NCI-H526 (cell line): ENCODE measurements at places on chromosomes 12 and 14.

DNA sequence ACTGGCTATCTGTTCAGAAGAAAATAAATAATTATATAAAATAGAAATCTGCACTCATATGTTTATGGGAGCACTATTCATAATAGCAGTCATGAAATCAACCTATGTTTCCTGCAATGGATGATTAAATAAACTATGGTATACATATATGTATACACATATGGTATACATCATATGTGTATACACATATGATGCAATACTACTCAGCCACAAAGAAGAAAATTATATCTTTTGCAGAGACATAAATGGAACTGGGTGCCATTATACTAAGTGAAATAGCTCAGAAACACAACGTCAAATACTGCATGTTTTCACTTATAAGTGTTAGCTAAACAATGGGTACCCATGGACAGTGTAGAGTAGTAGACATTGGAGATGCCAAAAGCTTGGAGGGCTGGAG lies 381.2 kb upstream of the LRFN5 start:
- no peak for DNase-seq

GRCh38 chr12:55789171-55789570 lies 28.4 kb downstream of the SARNP start:
- no peak for DNase-seq

GRCh38 chr14:69129264-69129880 lies 23.5 kb downstream of the DCAF5 start:
- peak; percentile 87 for DNase-seq

DNA sequence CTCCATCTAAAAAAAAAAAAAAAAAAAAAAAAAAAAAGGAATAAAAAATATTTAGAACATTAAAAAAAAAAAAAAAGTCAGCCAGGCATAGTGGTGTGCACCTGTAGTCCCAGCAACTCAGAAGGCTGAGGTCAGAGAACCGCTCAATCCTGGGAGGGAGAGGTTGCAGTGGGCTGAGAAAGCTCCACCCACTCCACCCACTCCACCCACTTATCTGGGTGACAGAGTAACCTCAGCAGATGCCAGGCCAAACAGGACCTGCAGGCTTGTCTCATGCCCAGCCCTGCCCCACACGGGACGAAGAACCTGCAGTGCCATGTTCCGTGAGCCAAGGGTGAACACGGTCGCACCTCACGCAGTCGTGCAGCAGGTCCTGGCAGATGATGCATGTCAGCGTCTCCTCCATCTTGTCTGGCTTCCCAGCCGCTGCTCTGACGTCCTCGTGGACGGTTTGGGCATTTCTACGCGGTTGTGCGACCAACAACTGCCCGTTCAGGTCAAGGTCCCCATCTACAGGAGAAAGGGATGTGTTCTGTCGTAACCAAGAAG lies 28.6 kb downstream of the CHFR start:
- DNase-seq = no peak

- no peak for DNase-seq
Measured at GRCh38 chr12:69447892-69448291, 22.3 kb upstream of the FRS2 start.

DNA sequence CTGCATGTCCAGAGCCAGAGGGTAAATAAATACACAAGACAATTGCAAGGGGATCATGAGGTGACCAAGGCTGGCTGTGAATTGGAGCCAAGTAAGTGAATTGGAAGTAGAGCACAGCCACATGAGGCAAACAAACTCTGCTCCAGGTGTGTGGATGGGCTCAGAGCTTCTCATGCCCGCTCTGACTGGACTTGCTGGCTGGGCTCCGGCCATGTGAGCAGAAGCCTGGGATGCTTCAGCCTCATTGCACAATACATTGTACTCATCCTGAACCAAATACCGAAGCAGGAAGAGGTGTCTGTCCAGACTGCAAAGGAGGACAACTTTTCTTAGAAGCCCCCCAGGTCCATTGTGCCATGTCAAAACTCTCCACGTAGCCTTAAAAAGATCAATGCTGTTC lies 193.0 kb downstream of the TTC8 start:
- DNase-seq = no peak

- no peak for DNase-seq
Measured at GRCh38 chr14:98962118-98962517, 309.9 kb downstream of the BCL11B start.

DNA sequence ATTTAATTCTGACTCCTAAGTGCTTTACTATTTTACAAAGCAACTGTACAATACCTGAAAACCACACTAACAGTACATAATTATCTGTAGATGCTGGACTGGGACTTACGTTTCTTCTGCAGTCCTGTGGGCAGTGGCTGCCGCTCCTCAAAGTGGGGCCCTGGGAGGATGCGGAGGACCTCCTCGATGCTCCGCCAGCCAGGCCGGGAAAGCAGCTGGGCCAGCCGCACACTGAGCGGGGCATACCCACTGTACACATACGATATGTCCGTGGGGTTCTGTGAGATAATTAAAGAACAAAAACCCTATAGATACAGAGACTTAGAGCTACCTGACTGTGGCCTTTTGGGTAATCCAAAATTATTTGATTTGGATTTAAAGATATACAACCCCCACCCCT lies 6.8 kb upstream of the DIABLO start:
- DNase-seq = no peak

GRCh38 chr12:131608740-131609690 lies 101.9 kb upstream of the SFSWAP start:
- DNase-seq = peak; percentile 23

- DNase-seq = no peak
Measured at GRCh38 chr14:74932401-74932901, 9.4 kb upstream of the RPS6KL1 start.

DNA sequence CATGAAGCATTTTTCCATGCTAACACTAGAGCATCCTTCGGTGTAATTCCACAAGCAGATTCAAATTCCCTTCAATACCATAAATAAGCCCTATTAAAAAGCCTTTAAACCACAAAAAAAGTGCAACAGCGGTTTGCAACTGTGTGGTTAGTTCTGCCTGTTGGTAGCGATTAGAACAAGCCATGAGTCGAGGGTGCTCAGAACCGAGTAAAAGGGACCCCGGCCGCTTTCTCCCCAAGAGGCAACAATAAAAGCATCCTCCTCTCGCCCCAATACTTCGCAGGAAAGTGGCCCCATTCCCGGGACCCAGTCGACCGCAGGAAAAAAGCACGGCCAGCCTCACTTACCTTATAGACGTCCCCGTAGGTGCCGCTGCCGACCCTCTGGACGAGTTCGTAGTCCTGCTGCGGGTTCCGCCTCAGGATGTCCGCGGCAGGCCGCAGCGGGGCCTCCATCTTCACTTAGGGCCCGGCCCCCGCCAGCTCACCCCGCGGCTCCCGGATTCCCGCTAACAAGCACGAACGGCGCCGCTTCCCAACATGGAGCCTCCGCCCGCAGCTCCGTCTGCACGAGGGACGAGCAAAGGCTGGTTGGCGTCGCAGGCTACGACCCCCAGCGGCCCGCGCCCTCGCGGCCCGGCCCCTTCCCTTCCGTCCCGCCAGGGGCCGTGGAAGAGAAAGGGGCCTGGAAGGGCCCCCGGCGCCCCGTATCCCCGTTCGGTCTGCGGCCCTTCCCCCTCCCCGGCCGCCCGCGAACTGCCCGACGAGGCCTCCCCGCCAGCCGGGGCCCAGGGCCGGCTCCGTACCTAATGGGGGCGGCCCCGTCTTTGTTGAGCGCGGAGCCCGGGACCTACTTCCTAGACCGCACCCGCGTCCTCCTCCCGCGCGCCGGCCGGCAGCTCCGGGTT lies 521 bp downstream of the MAP4K5 start:
- DNase-seq = peak; percentile 46

DNA sequence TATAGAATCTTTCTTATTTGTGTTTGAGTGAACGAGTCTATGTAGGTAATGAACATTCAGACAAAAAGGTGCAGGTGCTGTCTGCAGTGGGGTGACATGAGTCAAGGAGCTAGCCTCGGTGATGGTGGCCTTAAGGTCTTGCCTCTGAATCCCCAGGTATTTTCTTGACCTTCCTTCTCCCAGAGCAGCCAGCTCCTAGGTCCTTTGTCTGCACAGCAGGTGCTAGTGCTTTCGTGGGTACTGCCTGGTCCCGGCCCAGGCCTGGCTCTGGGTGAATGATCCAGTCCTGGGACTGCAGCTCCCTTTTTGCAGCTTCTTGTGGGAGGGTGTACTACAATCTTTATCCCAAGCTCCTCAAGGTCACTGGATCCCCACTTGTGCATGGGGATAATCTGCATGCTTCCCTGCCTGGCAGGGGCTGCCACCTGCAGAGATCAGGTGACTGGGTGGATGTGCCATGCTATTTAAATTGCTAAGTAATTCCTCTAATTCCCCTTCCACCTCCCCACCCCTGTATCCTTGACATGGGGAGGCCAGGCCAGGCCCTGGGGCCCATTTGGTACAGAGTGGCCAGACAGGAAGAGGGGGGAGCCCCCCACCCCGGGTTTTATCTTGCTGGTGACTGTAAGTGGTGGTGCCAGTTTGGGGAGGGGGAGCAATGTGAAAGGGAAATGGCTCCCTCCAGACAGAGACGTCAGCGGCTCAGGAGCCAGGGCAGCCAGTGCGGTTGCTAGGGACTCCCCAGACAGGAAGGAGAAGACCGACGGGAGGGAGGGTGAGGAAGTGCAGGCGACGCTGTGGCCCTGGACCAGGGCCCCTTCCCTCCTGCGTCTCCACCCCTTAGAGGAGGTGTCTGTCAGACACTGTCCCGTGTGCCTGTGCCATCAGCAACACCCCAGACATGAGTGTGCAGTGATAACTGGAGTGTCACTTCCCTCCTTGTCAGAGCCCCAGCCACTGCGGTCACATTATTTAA lies 6.7 kb downstream of the VASH1 start:
- DNase-seq = peak; percentile 47

DNA sequence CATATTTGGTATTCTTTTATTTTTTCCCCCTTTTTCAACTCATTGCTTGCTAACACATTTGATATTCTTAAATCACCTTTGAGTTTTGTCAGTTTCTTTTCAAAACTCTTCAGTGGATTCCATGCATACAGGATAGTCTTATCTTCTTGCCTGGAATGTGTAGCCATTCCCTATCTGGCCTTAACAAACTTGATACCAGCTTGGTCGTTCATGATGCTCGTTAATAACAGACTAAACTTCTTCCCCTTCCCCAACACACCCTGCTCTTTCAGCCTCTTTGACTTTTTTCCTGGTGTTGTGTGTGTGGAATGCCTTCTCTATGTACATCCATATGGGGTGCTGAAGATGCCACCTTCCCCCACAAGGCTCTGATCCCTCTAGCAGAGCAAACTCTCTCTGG lies 17.7 kb upstream of the CALM1 start:
- no peak for DNase-seq

GRCh38 chr12:102885043-102885932 lies 31.8 kb downstream of the PAH start:
- DNase-seq = no peak

GRCh38 chr12:94561943-94562411 lies 88.4 kb downstream of the TMCC3 start:
- DNase-seq = no peak

DNA sequence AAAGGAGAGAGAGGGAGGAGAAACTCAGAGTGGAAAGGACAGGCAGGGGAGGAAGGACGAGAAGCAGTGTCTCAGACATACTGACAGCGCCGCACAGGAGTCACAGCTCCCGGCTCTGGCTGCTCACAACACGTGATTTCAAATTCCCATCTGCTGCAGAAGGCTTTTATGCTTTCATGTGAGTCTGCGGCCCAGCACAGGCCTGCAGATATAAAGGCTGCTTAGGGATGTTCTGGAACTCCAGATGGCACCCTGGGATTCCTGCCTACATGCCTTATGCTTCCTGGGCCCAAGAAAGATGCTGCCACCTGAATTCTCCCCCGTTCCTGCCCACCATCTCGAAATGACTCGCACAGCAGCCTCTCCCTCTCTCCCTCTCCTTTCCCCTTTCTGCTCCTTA lies 89.6 kb downstream of the NUAK1 start:
- DNase-seq = no peak

DNA sequence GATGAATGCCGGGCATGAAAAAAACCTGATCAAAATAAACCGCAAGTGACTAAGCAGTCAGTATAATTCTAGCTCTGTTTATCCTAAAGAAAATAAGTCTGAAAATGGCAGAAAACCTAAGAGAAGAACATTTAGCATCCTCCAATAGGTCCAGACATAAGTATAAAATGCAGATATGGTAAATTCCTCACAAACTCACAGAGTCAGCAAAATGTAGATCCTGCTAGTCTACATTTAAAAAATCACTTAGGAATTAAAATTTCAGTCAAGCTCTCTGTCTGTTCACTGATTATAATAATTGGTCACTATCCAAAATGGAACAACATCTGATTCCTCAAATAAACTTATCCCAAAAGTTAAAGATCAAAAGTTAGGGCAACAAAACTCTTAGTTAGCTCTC lies 95.1 kb downstream of the DIO2 start:
- DNase-seq = no peak

- no peak for DNase-seq
Measured at GRCh38 chr14:33945210-33946088, 5.4 kb downstream of the EGLN3 start.

- DNase-seq = no peak
Measured at GRCh38 chr12:71092290-71092689, 65.5 kb downstream of the TSPAN8 start.

- no peak for DNase-seq
Measured at GRCh38 chr14:100556936-100557505, 30.2 kb downstream of the BEGAIN start.

- no peak for DNase-seq
Measured at GRCh38 chr12:48191096-48191495, 7.7 kb downstream of the CCDC184 start.

- DNase-seq = no peak
Measured at GRCh38 chr12:124683152-124684124, 116.0 kb upstream of the NCOR2 start.

DNA sequence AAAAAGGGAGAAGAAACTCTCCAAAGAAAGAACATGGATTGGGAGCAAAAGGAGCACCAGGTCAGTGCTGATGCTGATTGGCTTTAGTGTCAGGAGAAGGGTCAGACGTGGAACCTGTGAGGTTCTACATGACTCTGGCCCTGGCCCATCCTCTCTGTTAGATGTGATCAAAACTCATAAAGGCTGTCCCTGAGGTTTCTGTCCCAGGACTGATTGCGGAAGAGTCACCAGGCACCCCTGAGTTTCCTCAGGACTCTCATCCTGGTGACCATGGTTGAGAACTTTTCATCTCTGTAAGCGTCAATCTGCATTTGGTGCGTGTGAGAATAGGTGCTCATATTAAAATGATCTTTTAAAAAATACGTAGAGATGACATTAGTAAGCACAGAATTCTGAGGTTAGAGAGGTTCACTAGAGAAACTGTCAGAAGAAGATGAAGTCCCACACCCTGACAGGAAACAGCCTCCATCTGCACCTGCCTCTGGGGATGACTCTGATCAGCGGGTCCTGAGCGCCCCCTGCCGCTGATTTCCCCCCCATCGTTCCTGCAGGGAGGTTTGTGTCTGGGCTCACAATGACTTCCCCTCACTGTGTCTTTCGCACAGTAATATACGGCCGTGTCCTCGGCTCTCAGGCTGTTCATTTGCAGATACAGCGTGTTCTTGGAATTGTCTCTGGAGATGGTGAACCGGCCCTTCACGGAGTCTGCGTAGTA lies 741.8 kb downstream of the TMEM121 start:
- DNase-seq = peak; percentile 24

DNA sequence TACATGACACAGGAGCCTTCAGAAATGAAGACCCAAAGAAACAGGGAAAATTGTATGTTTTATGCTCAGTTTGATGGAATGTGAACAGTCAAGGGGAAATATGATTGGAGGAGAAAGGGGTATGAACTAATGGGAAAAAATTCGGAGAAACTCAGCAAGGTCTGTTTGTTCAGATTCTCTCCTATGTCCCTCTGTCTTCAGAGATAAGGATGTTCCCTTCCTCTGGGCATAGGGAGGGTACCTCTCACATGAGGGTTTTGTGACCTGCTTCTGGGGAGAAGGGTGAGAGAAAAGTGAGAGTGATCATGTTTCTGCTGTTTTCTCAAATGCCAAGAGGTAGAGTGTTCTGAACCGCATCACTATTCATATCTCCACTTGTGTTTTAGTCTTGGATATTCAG lies 26.6 kb upstream of the LIMA1 start:
- no peak for DNase-seq
